Left kidney (tissue), 8 donors: ENCODE measurements at places on chromosomes 2 and 18. TPM values are rescaled to one million over a fixed set of nuclear protein-coding genes. Genes with fewer than 3 reads are reported as not detected.

FBLN7 gene
- 13.6 TPM for polyA plus RNA-seq

ZNF521 gene
- 42.2 TPM for polyA plus RNA-seq

MORN2 gene
- polyA plus RNA-seq = 50.5 TPM

RASGRP3 gene
- 19.6 TPM for polyA plus RNA-seq

SP5 gene
- 0.47 TPM for polyA plus RNA-seq

CFAP221 gene
- 38.8 TPM for polyA plus RNA-seq

CTAGE1 gene
- 0.05 TPM for polyA plus RNA-seq

SLC19A3 gene
- polyA plus RNA-seq = 10.7 TPM

GULP1 gene
- polyA plus RNA-seq = 67.8 TPM

CCDC141 gene
- polyA plus RNA-seq = 0.30 TPM
